AG04450 (cell line): ENCODE measurements at places on chromosomes 5 and 9. TPM values are rescaled to one million over a fixed set of nuclear protein-coding genes. Genes with fewer than 3 reads are reported as not detected.

Gene ZNF474
- polyA plus RNA-seq = 0.37 TPM in 2 replicates

Gene ADGRV1
- polyA plus RNA-seq = 0.06 TPM in 1 of 2 replicates, not detected in the other

DNA sequence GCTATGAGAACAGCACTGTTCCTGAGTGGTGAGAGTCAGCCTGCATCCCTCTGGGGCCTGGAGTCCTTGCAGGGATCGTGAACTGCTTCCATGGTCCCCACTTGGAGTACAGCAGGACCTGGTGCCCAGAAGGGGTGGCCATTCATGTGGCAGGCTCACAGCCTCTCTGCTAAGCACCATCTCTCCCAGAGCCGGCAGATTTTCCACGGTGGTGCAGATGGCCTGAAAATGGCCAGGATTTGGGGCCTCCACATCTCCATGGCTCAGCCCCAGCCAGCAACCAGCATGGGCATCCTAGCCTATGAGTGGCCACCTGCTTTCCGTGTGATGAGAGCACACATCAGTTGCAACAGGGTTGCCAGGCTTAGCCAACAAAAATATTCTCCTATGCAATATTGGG lies 33.9 kb upstream of the SEMA4D start:
- DNase-seq = no peak

- DNase-seq = no peak
Measured at GRCh38 chr9:133545494-133546286, 11.2 kb downstream of the ADAMTSL2 start.

Gene BAAT
- polyA plus RNA-seq = not detected in 2 replicates

- DNase-seq = no peak
Measured at GRCh38 chr9:98135558-98135934, 16.5 kb upstream of the TRIM14 start.

Gene GPRIN1
- 4.0 and 5.1 TPM in 2 replicates for polyA plus RNA-seq

DNA sequence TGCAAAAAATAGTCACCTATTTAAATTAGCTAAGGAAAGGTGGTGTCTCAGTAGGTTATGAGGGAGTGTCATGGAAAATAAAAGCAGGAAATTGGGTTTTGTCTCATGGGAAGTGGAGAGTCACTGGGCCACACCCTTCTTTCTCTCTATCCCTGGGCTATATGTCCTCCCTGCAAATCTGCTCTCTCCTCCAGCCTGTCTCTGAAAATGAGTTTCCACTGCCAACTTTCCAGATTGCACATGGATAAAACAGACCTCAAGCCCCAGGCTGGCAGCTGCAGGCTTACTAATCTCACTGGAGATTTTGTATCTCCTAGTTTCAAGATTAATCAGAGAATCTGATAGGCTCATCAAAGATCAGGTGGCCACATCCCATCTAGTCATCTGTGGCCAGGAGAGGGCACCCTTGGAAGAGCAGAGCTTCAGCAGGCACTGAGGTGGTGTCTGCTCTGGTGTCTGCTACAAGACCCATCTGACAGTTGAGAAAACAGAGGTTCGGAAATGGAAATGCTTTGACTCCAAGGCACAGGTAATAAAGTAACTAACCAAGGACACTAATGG lies 178.9 kb downstream of the MSX2 start:
- no peak for DNase-seq

DNA sequence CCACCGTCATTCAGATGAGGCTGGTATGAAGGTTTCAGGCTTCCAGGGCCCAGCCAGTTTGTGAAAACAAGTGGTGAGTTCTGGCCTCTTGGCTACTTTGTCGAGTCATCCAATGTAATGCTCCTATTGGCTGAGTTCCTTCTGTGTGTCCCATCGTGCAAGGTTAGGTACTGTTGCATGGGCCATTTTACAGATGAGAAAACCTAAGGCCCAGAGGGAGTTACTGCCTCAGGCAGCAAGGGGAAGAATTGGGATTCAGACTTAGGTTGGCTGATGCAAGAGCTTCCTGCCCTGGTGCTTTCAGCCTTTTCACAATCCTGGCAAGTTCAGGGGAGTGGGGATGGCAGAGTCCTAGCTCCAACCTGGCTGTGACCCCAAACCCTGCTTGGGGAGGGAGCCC lies 17.4 kb upstream of the PITX1 start:
- DNase-seq = no peak
